Activated T-cell treated with anti-CD3 and anti-CD28 coated beads, Interleukin-2, amount 50 U/mL, for 48 hours (primary cell): ENCODE measurements at places on chromosomes 2 and 18.

DNA sequence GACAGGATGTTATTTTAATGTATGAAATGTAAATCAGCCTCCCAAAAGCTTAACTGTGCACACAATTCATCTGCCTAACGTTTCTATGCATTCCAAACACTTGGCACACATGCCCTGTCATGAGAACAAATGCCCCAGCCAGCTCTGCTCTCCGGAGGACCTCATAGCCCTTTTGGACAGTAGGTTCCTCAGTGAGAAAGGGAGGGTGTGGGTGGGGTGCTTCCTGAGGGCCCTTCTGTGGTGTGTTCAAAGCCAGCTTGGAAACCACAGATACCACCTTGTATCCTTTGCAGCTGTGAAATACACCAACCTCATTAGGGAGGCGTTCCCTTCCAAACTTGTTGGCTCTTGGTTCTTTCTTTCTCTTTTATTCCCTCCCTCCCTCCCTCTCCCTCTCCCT, 102.2 kb upstream of the ASB18 start:
- DNase-seq: peak; percentile 35

GRCh38 chr18:60965856-60966255, 367.4 kb upstream of the CDH20 start:
- DNase-seq: no peak

- no peak for DNase-seq
Observed at GRCh38 chr2:190879474-190880377, 895 bp upstream of the GLS start.

DNA sequence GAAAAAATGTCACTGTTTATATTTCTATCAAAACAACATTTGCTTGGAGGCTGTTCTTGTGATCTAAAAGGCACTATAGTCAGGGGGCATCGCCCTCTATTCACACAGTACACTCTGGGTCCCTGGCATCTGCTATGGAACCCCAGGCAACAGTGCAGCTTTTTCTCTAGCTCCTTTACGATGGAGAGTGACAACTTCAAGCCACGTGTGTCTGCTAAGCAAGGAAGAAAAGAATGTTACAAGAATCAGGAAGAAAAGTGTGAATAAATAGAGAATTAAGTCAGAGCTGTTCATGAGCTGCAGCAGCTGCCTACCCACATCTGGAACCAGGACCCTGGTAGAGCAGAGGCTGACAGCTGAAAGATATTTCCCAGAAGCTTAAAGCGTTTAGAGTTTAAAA, 11.2 kb downstream of the RND3 start:
- DNase-seq: no peak

GRCh38 chr2:45299361-45299760, 290.1 kb upstream of the SIX2 start:
- DNase-seq: no peak

GRCh38 chr18:70366670-70367069, 77.8 kb downstream of the SOCS6 start:
- no peak for DNase-seq

DNA sequence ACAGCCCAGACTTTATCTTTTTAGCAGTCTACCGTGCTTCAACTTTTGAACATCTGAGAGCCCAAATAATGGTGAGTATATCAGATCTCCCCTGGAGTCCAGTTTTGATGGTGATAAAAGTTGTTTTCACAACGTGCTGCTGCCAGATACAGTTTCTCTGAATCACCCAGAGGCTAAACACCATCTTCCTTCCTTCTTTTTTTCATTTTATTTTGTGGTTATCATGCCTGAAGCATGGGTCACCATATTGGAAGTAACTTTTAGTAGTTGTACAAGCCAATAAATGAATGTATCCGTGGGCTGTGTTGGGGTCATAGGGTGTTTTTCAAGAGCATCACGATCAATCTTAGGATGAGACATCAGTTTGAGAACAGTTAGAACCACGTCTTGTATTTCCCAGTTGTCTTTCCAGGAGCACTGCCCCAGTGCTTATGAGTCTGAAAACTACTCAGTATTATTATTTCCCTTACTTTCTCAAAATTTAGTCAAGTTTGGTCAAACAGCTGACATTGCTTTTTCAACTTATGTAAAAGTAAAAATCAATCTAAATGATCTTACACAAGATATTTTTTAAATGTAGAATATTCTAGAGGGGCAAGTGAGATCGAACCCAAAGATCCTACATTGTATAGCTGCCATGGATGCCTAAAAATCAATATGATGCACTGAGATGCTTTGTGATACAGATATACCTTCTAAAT, 311.4 kb downstream of the CTNNA2 start:
- no peak for DNase-seq

- DNase-seq: no peak
Observed at GRCh38 chr2:139374296-139374850, 594.2 kb upstream of the NXPH2 start.

GRCh38 chr2:72917877-72918553, 696 bp downstream of the EMX1 start:
- peak; percentile 35 for DNase-seq

- no peak for DNase-seq
Observed at GRCh38 chr2:31386648-31387047, 27.9 kb downstream of the XDH start.

- DNase-seq: no peak
Observed at GRCh38 chr18:49030692-49031443, 80.1 kb upstream of the SMAD7 start.

DNA sequence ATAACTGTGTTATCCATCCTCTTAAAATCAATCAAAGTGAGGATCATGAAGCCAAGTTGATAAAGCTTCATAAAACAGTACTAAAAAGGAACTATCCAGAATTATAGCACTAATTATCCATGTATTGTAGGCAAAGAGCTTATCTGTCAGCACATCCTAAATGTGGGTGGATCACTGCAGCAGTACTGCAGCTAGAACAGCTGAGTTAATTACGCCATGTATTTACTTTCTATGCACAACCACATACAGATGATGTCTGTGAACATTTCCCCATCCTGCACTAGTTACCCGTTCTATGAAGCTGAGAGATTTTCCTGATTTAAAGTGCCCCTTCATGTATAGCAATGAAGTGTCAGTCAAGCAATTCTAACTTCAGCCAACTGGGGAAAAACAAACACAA, 96.6 kb downstream of the RAPH1 start:
- DNase-seq: no peak

- DNase-seq: no peak
Observed at GRCh38 chr2:200026332-200027230, 71.2 kb downstream of the MAIP1 start.

DNA sequence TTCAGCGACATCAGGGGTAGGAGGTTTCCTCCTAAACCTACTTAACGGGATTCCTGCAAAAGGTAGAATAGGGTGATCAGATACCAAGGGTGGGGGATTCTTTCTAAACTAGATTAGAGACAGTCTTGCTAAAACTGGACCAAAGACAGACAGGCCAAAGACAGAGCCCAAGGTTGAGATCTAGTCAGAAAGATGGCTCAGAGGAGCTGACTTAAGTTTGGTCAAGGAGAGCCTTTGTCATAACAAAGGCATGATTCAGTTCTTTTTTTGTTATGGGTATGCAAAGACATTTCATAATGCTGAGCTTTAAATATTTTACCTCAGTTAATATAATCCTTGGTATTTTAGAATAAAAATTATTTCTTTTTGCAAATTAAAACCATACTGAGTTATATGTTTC, 17.8 kb upstream of the GPR75 start:
- no peak for DNase-seq

DNA sequence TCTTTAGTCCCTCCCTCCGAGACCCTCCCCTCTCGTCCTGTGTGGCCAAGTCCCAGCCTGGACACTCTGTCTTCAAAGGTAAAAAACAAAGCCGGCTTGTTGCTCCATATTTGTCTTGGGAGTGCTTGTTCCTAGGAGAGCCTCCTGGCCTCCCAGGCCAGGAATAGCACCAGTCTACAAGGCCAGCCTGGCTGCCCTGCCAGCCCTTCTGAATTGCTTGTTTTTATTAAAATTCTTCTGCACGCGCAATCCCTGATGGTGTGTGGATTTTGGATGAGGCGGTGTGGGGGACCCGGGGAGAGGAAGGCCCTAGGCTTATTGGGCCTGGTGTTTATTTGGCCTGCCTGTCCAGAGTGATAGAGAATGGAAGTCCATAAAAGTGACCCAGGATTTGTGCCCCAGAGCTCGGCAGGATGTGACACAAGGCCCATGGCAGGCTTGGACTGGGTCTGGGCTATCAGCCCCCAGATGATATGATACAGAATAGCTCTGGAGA, 297.3 kb downstream of the CYP26B1 start:
- DNase-seq: no peak

DNA sequence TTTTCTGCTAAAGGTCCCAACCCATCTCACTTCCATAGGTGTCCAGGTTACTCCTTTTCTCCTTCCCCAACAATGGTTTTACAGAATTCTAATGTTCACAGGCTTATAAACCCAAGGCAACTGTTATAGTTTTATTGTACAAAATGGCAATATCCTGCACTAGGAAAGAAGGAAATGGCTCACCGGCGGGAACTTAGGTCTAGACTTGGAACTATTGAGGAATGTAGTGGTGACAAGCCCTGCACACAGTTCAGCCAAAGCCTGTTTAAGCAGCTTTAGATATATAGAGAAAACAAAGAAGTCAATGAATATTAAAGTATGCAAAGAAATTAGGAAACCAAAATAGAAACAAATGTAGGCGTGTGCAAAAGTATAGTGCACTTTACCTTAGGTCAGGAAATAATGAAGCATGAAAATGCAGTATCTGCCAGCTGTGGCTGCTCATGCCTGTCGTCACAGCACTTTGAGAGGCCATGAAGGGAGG, 22.7 kb upstream of the KCNG3 start:
- DNase-seq: no peak

DNA sequence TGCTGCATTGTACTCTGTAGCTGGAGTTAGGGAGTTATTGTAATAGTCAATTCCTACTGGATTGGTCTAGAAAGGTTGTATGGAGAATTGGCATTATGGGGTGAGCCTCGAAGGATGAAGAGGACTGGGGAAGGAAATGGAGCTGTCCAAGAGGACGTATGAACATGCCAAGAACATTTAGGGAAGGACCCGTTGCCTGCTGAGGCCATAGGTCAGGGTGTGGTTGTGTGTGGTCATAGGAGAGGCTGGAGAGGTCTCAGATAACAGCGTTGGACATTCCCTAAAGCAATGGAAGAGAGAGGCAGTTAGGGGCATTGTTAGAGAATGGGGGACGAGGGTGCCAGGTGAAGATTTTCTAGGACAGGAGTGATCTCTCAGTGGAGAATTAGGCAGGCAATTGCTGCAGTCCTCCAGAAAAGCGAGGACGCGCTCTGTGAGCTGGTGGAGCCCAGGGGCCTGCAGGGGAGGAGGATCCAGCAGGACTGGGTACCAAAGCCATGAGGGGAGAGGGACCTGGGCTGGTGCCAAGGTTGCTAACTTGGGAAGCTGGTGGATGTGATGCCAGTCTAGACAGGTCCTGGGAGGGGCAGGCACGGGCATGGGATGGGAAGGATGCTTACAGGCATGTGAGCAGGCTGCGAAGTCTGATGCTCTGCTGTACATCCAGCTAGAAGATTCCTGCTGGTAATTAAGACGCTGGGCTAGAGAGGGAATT, 9.4 kb upstream of the PSD4 start:
- no peak for DNase-seq

DNA sequence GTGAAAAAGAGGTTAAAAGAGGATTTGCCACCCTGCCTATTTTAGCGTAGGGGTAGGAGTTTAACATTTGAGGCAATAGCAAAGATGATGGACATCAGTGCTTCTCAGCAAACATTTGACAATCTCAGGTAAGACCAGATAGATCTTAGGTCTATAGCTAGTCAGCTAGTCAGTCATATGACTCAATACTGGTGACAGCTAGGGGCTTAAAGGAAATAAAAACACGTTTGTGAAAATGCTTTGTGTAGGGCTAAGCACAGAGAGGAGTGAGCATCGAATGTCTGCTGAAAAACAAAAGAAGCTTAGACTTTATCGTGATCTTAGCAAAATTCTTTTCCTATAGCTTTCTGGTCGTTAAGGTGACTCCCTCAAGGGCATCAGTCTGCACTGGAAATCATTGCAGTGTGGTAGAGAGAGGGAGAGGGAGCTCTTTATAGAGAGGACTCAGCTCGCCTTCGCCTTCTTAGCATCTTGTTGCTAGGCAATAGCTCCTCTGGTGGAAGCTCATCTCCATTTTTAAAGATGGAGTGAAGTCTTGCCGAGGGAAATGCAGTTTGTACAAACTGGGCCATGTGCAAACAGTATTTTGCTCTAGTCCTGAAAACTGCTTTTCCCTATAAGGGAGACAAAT, 62.8 kb upstream of the SLC38A11 start:
- no peak for DNase-seq

DNA sequence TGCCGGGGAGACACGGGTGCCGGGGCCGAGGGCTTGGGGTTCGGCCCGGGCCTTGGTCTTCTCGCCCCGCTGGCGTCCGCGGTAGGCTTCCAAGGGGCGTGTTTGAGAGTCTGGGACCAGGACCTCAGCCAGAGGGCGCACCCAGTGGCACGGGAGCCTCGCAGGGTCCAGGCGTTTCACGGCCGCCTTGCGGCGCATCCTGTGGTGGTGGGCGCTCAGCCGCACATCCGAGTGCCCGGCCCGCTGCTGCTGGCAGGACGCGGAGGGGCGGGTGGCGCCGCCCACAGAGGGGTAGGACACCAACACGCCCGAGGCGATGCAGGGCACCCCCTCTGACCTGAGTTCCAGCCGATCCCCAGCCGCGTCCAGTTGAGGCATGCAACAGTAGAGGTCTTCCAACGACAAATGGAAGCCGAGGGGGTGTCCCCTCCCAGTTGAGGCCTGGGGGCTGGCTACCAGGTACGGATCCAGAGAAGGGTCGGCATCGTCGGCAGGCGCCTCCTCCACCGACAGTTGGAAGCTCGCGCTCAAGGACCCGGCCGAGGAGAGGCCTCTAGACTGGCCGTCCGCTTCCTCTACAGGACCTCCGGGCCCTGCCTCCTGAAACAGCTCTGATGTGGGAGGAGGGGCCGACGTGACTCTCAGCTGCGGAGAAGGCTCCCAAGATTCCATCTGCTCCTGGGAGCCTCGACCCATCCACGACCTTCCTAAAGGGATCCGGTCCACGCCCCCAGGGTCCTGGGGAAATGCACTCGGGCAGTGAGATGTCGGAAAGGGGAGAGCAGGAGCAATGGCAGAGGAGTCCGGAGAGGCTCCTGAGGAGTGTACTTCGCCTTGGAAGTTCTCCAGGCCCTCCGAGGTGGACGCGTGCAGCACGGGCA, 6.3 kb downstream of the C2orf81 start:
- peak; percentile 56 for DNase-seq

- no peak for DNase-seq
Observed at GRCh38 chr18:27363872-27364271, 178.8 kb upstream of the CHST9 start.

DNA sequence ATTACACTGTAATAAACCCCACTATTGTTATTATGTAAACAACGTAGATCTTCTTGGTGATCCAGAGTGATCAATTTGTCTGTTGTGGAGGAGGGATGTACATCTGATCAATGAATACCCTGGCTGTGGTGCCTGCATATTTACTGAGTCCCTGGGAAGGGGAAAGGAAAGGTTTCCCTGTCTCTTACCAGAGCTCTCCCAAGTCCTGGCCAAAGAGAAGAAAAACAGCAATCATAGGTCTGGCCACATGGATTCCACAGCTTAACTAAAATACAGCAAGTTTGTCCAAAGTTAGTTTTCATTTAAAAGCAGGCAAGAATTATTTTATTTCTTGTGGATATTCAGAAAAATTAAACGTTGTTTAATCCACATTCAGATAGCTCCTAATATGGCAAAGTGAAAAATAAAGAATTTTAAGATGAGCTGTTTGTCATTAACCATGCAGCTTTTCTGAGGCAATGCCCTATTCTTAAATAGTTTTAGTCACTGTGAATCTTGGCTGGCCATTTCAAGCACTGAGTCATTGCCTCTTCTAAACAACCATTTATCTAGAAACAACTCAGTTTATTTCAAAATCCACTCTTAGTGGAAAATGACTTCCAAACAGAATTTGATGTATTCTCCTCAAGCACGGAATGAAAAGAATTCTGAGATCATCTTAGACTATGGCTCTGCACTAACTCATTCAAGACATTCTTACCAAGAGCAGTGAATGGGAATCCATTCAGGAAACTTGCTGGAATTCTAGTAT, 1004.4 kb upstream of the CDH2 start:
- no peak for DNase-seq
